Calu3 (cell line): ENCODE measurements at places on chromosomes 13 and 19.
A peak's percentile ranks its signal among the peaks of the same experiment; 100 is the strongest.

GRCh38 chr19:8631425-8631819 is 989 bp downstream of the NFILZ start:
- DNase-seq = no peak

DNA sequence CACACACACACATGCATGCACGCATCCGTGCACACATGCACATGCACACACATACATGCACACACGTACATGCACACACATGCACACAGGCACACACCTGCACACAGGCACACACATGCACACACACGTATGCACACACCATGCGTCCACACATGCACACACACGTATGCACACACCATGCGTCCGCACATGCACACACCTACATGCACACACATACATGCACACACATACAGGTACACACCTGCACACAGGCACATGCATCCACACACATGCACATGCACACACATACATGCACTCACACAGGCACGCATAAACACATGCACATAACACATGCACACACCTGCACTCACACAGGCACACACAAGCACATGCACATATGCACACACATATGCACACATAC is 112.1 kb downstream of the DPF1 start:
- DNase-seq = no peak

GRCh38 chr13:80359778-80360452 is 19.0 kb upstream of the SPRY2 start:
- no peak for DNase-seq

DNA sequence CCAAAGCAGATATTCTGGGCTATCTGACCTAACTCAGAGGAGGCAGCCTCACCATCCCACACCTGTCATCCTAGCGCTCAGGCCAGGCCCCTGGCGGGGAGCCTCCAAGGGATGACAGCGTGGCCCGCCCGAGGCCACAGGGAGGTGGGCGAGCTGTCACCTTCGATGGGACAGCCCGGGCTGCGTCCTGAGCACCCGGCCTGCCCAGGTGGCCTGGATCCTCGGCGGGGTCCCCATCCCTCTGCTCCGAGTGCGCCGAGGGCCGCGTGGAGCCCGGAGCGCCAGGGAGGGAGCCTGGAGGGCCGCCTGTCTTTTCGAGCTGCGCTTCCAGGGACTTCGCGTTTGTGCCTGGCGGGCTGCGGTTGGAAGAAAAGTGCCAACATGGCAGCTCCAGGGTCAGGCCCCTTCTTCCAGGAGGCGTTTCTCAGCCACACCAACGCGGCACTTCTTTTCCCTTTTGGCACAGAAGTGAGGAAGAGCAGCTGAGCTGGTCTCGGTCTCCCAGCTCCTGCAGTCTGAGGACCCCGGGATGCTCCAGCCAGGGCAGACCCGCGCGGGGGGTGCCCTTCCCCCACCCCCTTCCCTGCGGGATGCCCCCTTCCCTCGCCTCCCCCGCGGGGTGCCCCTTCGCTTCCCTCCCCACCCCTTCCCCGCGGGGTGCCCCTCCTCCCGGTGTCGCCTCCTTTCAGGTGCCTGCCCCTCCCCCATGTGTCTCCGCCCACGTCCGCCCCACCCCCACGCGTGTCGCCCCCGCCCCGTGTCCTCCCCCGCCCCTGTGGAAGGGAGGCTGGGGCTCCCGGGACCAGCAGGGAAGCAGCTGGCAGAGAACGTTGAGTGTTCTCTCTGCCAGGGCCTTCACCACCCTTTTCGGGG is 42.3 kb downstream of the GJA3 start:
- peak; percentile 30 for DNase-seq
